ENCODE measurements at places on chromosomes 11 and 22. TPM values are rescaled to one million over a fixed set of nuclear protein-coding genes. Genes with fewer than 3 reads are reported as not detected.

The HDHD5 gene
- total RNA-seq = 35.3 TPM

The CNGA4 gene
- total RNA-seq = 0.37 TPM

The OLFML1 gene
- total RNA-seq = 10.7 TPM

The BTBD18 gene
- total RNA-seq = not detected

The CHADL gene
- 0.37 TPM for total RNA-seq
